Neural crest cell (in vitro differentiated cells): ENCODE measurements at places on chromosomes 5 and 9. TPM values are rescaled to one million over a fixed set of nuclear protein-coding genes. Genes with fewer than 3 reads are reported as not detected.

DNA sequence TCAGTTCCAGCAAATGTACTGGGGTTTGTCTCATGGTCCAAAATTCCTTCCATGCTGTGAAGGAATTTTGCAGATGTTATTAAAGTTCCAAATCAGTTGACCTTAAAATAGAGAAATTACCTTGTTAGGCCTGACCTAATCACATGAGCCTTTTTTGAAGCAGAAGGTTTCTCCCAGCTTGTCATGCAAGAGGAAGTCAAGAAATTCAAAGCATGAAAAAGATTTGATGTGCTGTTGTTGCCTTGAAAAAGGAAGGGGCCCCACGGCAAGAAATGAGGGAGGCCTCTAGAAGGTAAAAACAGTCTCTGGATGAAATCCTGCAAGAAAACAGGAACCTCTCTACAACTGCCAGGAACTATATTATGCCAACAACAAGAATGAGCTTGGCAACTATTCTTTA lies 24.2 kb upstream of the HAPLN1 start:
- no peak for DNase-seq

- DNase-seq, result no peak
Observed at GRCh38 chr9:107989099-107989498, 499.5 kb upstream of the KLF4 start.

DNA sequence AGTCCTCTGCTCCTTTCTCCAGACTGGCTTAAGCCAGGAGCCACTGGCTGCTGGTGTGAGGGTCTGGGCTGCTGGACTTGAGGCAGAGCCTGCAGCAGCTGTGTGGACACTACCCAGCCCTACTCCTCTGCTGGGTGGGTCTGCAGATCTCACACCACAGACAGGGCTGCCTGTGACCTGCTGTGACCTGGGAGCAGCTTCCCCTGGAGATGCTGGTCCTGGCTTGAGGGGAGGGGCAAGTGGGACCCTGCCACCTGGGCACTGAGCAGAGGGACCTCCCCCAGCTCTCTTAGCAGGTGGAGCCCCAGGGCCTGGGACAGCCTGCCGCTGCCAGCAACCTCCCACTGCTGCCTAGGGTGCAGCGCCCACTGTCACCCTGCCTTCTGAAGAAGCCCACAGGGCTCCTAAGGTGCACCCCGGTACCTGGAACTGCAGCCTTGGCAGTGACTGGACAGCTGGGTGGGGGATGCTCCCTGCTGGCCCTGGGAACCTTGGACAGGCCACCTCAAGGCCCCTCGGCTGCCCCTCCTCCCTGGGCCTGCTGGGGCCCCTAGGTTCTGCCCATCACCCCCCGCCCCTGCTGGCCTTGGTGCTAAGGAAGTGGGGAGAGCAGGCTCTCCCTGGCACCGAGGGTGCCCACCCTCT lies 9.1 kb downstream of the CACFD1 start:
- DNase-seq, result no peak

- DNase-seq, result no peak
Observed at GRCh38 chr9:111604054-111604615, 4.7 kb upstream of the PTGR1 start.

DNA sequence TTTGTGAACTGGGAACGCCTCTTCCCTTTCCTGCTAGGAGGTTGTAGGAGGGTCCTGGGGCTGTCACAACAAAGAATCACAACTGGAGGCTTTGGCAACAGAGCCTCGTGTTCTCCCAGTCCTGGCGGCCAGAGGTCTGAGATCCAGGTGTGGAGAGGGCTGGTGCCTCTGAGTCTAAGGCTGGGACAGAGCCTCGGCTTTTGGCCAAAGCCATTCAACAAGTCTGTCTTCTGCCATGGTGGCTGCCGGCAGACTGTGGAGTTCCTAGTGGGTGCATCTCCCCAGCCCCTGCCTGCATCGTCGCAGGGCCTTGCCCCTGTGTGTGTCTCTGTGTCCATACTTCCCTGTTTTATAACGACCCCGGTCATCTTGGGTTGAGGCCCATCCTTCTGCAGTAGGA lies 9.5 kb upstream of the IRX4 start:
- no peak for DNase-seq

DNA sequence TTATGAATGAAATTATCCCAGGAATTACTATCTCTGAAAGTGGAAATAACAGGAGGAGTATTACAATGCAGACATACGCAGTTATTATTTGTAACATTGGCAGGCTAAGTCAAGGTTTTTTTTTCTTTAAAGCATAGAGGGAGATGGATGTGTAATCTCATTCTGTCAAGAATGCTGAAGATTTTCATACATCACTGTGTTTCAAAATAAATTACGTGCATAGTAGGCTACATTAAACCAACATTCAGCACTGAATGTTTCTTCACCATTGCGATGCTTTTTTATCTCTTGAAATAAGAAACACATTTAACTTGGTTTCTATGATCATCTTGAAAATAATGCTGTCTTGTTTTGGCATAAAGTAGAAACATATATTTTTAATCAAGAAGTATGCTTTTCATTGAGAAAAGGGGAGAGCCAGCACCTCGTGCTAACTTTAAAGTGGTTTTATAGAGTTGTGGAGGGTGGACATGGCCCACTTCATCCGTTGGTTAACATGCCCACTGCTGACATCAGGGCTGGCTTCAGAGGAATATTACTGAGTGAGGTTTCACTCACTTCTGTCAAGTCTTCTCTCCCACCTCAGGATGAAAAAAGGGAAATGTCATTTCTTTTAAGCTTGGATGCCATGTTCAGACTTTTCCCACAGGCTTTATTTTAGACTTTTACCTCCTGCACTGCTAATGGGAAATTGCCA lies 203.6 kb upstream of the MEF2C start:
- no peak for DNase-seq

- no peak for DNase-seq
Observed at GRCh38 chr9:136771907-136772415, 7.6 kb upstream of the LCN15 start.

DNA sequence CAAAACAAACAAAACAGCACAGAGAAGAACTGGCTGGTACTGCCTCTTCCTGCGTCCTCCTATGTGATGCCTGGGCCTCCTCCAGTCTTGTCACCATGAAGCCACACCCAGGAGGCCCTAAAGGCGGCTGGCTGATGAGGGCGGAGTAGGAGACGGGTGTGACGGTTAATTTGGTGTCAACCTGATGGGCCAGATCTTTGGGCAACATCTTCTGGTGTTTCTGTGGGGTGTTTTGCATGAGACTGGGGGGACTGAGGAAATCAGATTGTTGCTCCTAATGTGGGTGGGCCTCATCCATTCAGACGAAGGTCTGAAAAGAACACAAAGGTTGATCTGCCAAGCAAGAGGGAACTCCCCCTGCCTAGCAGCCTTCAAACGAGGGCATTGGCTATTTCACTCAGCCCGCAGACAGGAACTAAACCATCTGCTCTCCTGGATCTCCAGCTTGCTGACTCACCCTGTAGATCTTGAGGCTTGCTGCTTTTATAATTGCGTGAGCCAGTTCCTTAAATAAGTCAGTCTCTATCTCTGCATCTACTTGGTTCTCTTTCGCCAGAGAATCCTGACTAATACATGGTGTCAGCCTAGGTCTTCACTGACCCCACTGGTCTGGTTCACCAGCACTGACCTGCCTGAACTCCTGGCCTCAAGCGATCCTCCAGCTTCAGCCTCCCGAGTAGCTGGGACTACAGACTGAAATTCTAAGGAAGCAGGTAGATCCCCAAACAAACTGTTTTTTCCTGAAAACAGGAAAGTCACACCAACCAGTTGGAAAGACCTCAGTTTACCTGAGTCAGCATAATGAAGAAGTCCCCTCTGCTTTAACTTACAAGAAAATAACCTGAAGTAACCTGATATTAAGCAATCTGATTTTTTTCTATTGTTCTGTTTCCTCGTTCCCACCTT lies 12.8 kb upstream of the ZFP62 start:
- DNase-seq, result no peak

GRCh38 chr5:9500193-9500592 lies 45.7 kb downstream of the SEMA5A start:
- DNase-seq, result no peak

DNA sequence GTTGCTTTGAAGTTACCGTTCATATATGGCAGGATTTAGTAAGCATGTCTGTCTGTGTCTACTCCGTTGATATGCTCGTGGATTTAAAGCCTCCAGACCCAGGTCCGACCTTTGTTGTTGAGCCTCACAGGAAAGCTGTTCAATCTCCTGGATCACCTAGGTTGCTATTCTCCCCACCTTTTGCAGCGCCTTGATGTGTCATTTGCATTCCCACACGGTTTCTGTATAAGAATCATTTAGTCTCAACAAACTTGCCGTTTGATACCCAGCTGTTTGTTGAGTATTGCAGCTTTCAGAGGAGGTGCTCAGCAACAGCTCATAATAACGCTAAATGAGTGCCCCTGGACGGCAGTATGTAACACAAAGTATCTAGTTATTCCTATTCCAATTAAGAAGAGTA lies 1.2 kb upstream of the ADGRV1 start:
- no peak for DNase-seq

GRCh38 chr9:127931092-127931881 lies 710 bp upstream of the PIP5KL1 start:
- no peak for DNase-seq

GRCh38 chr9:89664896-89665329 lies 60.1 kb downstream of the GADD45G start:
- no peak for DNase-seq

Gene CNTNAP3B
- total RNA-seq, result 9.4 and 10.0 TPM in 2 replicates

Gene C9orf153
- 0.19 and 0.34 TPM in 2 replicates for total RNA-seq

Gene DDX4
- total RNA-seq, result not detected in 2 replicates
